ENCODE measurements at places on chromosomes 5 and 9. TPM values are rescaled to one million over a fixed set of nuclear protein-coding genes. Genes with fewer than 3 reads are reported as not detected.

DNA sequence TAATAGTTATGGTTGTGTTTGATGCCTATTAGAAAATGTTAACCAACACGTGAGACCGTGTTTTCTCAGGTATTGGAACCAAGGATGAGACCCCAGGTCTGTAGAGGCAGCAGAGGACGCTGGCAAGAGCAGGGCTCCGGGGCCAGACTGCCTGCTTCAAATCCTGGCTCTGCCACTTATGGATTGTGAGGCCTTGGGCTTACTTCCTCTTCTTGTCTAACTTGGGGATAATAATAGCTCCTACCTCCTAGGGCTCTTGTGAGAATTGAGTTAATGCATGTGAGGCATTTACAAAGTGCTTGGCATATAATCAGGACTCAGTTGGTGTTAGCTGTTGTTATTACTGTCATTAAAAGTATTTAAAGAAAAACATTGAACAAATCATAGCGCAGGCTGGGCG, 85.5 kb upstream of the PITX1 start:
- DNase-seq, result no peak

DNA sequence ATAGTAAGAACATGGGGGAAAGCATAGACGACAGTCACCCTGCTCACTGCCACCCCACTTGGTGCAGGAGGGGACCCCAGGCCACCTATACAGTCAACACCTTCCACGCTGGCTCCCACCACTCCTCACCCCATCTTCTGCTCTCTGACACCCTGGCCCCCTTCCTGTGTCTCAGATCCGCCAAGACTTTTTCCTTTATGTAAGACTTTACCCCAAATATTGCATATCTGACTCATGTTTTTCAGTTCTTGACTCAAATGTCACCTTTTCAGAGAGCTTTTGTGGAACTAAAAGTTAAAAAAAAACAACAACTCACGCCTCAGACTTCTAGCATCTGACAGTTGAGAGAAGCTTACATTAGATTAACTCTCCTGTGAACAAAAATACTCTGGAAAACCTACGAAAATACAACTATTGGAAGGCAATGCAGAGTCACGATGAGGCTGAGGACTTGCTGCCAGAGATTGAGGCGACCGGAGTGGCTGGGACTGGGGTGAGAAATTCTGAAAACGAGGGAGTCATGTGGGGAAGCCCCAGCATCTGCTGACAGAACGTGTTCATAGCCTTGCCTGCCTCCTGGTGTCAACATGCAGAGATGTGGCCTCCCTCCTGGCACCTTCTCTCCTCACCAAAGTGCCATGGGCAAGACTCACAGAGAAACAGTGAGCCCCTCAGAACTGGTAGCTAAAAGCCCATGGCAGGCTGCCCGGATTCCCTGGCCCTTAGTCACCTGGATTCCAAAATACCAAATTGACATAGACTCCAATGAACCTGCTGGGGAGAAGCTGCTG, 22.4 kb upstream of the FCN2 start:
- no peak for DNase-seq

GRCh38 chr9:122498883-122499288, 11.7 kb upstream of the OR1J2 start:
- no peak for DNase-seq

DNA sequence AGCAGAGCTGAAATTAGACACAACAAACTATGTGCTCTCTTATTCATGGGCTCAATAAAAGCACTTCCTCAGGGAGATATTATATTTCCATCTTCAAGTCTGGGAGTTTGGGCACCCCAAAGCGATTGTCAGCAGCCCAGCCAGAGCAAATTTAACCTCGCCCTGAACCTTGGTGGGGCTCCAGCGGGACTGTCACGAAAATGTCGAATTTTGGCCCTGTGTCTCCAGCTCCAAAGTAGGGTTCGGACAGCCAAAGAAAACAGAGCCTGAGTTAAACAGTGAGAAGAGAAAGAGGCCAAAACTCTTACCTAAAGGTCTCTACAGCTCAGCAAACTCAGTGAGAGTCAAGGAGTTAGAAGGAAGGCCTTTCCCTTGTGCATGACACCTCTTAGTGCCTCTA, 432.9 kb downstream of the SPATA31D1 start:
- no peak for DNase-seq

Gene NELFB
- 45.9 TPM for polyA plus RNA-seq

Gene ST8SIA4
- polyA plus RNA-seq, result 4.7 TPM

All from large intestine (tissue), 12 donors.